Right forelimb (tissue), 1 donor: ENCODE measurements at places on chromosomes 1 and 21.

DNA sequence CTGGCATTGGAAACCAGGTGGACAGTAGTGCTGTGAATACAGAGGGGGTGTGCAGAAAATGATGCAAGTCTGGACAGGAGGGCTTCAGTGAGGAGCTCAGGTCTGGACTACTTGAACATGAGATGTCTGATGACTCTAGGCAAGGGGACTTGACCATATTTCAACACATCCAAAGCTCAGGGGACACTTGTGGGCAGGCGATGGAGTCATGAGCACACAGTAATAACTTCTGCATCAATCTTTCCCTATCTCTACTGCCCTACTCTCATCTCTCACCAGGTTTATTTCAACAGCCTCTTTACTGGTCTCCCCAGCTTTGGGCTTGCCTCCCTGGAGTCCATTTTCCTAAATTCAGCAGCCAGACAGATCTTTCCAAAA, 21.9 kb downstream of the FMO2 start:
- no peak for DNase-seq

DNA sequence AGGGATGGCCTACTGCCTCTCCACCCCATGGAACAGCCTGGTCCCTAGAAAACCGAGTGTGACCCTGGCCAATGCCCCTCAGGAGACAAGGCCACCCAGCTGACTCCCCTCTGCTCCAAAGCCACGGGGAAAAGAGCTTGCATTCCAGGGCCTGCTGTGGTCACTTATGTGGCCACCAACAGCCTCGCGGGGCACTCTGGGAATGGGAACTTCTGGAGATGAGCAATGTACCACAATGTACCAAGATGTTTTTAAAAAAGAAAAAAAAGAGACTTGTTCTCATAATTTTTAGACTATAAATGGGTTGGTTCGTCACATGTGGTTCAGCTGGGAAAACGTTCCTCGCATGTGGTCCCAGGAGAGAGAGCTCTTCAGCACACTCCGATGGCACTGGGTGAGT, 62.8 kb downstream of the SLC66A1 start:
- DNase-seq, result no peak

DNA sequence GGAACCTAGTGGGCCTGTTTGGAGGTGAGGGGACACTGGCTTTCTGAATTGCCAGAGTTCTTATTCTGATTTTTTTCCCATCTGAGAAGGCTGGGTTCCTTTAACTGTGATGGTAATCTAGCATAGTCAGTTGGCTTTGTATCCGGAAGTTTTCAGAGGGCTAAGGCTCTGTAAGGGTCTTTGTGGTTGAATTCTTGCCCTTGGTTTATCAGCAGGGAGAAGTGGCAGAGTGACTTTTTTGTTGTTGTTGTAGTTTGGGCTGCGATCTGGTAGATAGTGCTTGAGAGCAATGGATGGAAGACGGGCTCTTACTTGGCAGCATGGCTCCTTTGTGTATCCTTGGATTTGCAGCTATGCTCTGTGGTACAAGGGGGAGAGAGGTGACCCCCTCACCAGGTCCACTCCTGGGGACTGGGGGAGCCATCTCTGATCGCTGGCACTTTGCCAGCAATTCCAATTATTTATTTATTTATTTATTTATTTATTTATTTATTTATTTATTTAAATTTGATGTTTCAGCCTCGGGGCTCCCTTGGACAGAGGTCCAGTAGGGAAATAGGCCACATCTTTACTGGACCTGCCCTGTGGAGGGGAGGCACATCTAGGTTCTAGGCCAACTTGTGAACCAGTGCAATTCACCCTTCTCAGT, 18.5 kb downstream of the TCP10L start:
- no peak for DNase-seq

DNA sequence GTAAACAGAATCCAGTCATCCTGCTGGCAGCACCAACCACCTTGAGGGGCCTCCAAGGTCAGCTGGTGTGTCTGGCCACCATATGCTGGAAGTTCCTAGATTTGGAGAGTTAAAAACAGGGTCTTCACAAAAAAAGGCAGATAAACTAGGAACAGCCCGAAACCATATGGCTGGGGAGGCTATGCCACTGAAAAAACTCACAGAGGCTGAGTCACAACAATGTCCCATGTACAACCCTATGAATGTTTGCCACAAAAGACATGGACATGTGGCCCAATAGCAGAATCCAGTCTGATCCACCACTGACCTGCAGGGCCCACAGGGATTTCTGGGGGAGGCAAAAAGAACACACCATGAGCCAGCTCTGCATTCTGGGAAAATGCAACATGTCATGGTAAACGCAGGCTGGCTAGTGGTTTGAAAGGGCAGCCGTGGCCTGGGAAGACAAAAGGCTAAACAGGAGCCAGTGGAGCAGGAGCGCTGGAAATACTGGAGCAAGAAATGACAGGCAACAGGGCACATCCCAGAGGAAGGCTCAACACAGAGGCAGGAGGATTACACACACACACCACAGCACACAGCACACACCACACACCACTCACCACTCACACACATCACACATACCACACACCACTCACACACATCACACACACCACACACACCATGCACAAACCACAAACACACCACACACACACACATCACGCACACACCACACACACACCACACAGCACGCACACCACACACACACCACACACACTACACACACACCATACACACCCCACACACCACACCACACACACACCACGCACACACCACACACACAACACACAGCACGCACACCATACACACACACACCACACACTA, 55.4 kb downstream of the HSF2BP start:
- DNase-seq, result no peak

- no peak for DNase-seq
Observed at GRCh38 chr1:196902344-196902743, 14.5 kb downstream of the CFHR4 start.

DNA sequence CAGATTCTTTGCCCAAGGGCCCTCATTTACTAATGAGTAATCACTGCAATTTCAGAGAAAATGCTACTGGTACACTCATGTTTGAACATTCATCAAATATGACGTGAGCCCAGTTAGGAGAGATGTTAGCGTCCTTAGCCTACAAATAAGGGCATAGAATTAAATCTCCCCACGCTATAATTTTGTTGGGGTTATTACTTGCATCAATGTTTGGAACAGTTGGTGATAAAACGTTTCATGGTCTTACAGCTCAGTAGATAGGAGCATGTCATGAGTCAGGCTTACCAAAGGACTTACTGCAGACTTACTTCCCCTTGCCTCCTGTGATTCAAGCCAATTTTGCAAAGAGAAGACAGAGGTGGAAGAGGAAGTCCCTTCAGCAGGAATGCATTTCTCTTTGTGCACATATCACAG, 304.0 kb downstream of the KIF26B start:
- no peak for DNase-seq

DNA sequence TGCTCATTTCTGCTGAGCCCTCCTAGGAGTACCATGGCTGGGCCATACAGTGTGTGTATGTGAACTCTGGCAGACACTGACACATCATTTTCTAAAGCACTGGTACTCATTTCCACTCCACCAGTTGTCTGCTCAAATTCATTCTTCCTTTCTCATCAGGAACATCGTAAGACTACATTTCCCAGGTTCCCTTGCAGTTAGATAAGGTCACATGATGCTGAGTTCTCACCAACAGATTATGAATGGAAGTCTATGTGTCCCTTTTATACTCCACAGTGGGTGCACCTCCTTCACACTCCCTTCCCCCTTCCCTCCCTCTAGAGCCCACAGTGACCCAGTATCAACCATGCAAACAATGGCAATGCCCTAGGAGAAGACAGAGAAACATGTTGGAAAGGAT, 38.3 kb upstream of the PAX7 start:
- no peak for DNase-seq

GRCh38 chr1:242828828-242829227, 304.3 kb upstream of the PLD5 start:
- DNase-seq, result no peak

DNA sequence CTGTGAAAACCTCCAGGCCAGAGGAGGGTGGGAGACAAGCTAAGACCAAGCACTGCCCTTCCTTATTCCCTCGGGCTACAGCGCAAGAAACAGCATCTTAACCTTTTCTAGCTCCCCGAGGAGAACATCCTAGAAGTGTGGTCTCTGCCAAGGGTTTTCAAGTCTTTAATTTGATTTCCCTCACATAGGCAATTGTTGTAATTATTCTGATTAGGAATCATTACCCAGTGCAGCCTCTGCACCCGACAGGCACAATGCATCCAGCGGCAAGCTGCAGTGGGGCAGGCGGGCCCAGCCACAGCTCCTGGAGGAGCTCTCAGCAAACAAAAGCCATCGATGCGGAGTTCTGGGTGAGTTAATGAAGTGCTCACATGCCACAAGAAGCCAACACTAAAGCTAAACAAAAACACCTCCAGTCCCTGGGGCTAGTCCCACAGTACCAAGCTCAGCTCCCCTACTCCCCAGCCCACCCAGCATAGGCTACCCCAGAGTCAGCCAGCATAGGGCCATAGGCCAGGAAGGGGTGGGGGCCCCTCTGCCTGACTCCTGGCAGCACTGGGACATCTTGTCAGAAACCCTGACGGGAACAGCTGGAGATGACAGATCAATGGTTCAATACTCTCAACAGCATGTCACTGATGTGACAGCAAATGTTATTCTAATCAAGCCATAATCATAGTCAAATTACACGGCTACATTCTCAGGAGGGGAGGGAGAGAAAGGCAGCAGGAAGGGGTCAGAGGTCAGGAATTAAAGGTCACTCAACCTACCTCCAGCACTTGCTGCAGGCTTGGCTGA, 42.5 kb downstream of the ERI3 start:
- no peak for DNase-seq

DNA sequence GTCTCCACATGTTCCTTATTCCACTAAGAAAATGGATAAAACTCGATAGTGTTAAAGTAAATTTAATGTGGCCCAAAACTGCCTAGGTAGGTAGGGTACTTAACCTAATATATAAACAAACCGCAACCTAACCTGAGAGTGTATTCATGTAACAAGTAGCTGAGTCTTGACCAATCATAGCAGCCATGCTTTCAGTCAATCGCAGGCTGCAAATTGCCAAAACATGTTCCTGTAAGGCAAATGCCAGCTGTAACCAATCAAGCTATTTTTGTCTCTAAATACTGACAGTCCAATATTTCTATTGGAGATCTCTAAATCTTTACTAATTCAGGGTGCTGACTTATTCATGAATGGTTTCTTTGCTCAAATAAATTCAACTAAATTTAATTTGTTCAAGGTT, 3.1 kb upstream of the HMGCS2 start:
- no peak for DNase-seq

GRCh38 chr1:88399690-88400089, 284.4 kb upstream of the PKN2 start:
- DNase-seq, result no peak

DNA sequence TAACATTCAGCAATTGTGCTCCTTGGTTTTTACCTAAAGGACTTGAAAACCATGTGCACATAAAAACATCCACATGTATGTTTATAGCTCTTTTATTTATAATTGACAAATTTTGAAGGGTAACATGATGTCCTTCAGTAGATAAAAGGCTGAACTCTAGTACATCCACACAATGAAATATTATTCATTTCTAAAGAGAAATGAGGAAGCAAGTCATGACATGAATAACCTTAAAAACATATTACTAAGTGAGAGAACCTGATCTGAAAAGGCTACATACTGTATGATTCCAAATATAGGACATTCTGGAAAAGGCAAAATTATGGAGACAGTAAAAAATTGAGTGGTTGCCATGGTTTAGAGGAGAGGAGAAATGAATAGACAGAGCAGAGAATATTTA, 50.3 kb downstream of the DRAM2 start:
- DNase-seq, result no peak

DNA sequence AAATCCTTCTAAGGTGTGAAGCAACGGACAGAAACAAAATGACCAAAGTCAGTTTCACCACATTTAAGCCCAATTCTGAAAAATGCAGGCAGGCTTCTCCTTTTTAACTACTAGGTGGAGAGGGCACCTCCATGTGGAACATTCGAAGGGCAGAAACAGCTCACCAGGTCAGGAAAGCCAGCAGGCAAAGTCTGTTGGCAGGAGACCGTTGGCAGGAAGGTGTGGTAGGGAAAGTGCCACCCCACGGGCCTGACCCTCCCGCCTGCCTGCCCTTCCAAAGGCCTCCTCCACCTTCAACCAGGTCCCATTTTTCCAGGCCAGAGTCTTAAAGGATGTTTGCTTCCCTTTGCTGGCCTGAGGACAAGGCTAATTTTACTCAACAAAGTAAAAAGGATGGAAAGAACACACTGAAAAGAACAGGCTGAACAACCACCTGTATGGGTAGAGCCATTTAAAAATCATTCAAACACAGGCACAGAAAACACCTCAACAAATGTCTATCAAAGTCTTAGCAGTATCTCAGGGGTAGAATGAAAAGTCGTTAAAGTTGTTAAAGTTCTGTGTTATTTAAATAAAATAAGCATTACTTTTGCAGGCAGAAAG, 26.4 kb downstream of the CAPZB start:
- no peak for DNase-seq

- no peak for DNase-seq
Observed at GRCh38 chr1:46424730-46425129, 30.6 kb downstream of the FAAH start.

- DNase-seq, result no peak
Observed at GRCh38 chr1:37438037-37438868, 36.1 kb upstream of the ZC3H12A start.

DNA sequence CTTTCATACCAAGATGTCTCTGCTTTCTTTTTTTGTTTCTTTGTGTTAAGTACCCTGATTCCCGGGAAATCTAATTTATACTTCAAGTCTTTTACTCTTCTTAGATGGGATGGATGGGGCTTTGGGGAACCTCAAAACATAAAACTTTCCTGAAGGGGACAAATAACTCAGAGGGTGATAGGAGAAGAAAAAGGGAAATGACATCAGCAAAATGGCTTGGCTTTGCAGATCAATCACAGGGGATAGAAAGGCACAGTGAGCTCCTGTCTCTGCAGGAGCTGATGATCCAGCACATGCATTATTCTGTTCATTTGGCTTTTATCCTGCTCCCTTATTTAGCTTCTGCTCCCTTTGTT, 1.4 kb upstream of the CA14 start:
- no peak for DNase-seq

GRCh38 chr1:246300626-246301549, 206.2 kb downstream of the SMYD3 start:
- no peak for DNase-seq

DNA sequence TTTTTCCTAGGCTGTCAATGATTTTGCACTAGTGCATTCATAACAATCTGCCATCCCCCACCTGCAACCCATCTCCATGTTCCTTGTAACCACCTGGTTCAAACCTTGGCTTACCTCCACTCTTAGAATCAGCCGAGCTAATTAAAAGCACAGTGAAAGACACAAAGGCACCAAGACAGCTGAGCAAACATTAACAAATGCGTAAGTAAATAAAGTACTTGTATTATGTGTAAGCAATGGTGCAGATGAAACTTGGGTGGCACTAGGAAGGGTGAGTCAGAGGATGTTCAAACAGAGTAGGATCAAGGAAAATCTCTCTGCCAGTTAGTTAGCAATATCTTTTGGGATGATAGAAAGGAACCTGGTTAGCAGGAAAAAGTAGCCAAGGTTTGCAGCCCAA, 5.1 kb upstream of the FOXJ3 start:
- DNase-seq, result no peak
